Ovary (tissue), 10 donors: ENCODE measurements at places on chromosomes 16 and 17. TPM values are rescaled to one million over a fixed set of nuclear protein-coding genes. Genes with fewer than 3 reads are reported as not detected.

Gene SPAG9
- polyA plus RNA-seq = 28.8 TPM

DNA sequence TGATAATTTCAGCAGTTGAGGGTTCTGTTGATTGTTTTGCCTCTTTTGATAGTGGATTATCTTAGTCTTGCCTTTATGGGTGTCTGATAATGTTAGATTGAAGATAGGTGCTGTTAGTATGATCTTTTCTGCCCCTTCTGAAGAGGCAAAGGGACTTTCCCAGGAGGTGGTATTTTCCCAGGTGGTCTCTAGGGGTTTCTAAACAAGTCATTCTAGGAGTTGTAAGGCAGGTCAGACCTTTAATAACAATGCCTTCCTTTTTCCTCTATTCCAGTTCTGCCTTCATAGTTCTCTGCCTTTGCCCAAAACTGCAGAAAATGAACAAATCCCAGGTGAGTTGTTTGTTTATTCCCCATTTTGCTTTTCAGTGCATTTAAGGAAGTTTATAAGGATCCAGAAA, 4.3 kb downstream of the ZFP1 start:
- H3K4me1 ChIP-seq = no peaks in the 10 kb centered on the region
- H3K27ac ChIP-seq = no peak overlapping the region
- no peaks in the 10 kb centered on the region for H3K36me3 ChIP-seq

- H3K4me1 ChIP-seq = peaks cover under 1% of the 10 kb centered on the region
- H3K36me3 ChIP-seq = no peaks in the 10 kb centered on the region
- H3K27ac ChIP-seq = no peak overlapping the region
- no peak overlapping the region for H3K4me3 ChIP-seq
- peaks cover 5% of the 10 kb centered on the region for H3K27me3 ChIP-seq
These were observed 823 bp upstream of the NOTUM start for GRCh38 chr17:81961521-81962498.

Gene MAF
- 41.1 TPM for polyA plus RNA-seq

GRCh38 chr16:68592466-68593337, 52.4 kb upstream of the CDH3 start:
- DNase-seq = no peak
- no peaks in the 10 kb centered on the region for H3K36me3 ChIP-seq
- H3K27ac ChIP-seq = no peak overlapping the region
- no peak overlapping the region for H3K4me3 ChIP-seq
- no peaks in the 10 kb centered on the region for H3K4me1 ChIP-seq

GRCh38 chr17:10099051-10099571, 99.3 kb downstream of the GAS7 start:
- H3K27ac ChIP-seq = no peak overlapping the region
- H3K36me3 ChIP-seq = no peaks in the 10 kb centered on the region
- DNase-seq = peak; percentile 52
- no peaks in the 10 kb centered on the region for H3K27me3 ChIP-seq

Gene ENO3
- 5.0 TPM for polyA plus RNA-seq

DNA sequence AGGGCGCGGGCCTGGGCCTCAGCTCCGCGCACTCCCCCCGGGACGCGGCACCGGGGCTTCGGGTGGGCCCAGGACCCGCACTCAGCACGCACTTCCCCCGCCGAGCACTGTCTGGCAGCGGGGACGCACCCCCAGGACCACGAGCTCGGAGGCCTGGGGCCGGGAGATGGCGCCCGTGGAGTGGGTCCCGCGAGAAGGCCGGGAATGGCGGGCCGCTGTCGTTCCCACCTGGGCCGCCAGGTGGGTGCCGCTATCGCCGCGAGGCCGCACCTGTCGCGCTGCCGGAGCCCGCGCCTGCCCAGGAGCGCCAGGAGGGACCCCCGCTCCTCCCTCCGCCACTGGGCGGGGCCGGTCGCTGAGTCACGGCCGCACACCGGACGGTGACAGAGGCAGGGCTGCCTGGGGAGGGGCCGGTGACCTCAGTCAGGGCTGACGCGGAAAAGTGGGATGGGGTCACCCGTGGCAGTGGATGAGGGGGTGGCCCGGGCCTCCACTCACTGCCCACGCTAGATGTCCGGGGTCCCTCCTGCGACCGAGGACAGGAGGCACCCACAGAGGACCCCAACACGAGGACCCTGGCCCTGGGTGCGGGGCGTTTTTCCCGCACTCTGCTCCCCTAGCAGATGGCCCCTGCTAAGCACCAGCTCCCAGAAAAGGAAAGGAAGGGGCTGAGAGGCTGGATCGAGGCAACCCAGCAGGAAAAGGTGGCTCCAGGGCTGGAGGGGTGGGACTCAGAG, 6.9 kb upstream of the ACTG1 start:
- no peaks in the 10 kb centered on the region for H3K27me3 ChIP-seq
- peak overlapping the region; percentile 47 for H3K4me3 ChIP-seq
- DNase-seq = peak; percentile 49
- no peaks in the 10 kb centered on the region for H3K36me3 ChIP-seq
- H3K27ac ChIP-seq = no peak overlapping the region

Gene TP53TG3D
- polyA plus RNA-seq = 2.1 TPM

DNA sequence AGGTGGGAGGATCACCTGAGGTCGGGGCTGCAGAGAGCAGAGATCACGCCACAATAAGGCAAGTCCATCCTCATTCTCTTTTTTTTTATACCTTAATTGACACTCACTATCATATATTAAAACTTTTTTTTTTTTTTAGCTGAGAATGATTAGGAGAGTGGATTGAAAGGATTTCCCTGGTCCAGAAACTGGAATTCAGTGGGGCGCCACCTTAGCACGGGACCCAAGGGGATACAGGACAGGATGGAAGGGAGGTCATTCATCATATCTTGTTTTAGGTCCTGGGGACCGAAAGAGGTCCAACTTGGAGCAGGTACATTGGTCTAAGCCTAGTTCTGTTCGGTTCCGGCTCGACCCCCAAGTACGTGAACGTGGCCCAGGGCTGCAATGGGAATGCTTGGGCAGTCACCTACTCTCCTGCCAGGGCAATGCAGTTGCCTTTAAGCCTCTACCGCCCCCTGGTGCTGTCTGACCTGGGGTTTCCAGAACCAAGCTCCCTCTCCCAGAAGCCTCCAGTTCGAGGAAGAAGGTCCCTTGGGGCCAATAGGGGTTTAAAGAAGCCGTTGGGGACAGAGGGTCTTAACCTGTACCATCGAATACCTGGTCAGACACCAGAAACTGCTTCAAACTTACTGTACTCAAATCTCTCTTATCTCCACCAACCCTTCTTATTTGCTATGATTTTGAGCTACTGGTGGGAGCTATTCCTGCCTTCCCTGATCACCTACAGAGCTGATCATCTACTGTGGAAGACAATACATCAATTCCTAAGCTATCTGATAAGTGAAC, 19.9 kb upstream of the GPATCH8 start:
- no peaks in the 10 kb centered on the region for H3K4me1 ChIP-seq
- H3K27me3 ChIP-seq = no peaks in the 10 kb centered on the region

Gene CCDC102A
- 10.2 TPM for polyA plus RNA-seq

DNA sequence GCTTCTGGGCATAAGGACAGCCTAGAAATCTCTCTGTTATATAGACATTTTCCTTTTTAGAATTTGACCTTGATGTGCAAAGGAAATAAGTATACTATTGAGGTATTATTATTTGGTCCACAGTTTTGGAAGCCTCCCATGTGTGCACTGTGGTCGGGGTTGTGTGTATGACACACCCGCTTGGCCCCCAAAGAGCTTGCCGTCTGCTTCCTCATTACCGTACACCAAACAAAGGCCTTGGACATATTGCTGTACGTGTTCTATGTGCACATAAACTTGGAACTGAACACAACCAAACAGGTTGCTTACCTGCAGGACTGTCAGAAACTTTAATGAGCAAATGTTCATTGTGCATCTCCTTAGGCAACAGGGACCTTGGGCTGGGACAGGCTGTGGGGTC, 38.2 kb downstream of the METRNL start:
- H3K27ac ChIP-seq = no peak overlapping the region
- no peak for DNase-seq
- no peaks in the 10 kb centered on the region for H3K27me3 ChIP-seq
- H3K4me3 ChIP-seq = no peak overlapping the region
- peaks cover 5% of the 10 kb centered on the region for H3K4me1 ChIP-seq

- no peak for DNase-seq
- no peaks in the 10 kb centered on the region for H3K27me3 ChIP-seq
- H3K4me1 ChIP-seq = no peaks in the 10 kb centered on the region
- H3K27ac ChIP-seq = no peak overlapping the region
- H3K4me3 ChIP-seq = no peak overlapping the region
These were observed 112.7 kb downstream of the BRIP1 start for GRCh38 chr17:61750656-61751055.

DNA sequence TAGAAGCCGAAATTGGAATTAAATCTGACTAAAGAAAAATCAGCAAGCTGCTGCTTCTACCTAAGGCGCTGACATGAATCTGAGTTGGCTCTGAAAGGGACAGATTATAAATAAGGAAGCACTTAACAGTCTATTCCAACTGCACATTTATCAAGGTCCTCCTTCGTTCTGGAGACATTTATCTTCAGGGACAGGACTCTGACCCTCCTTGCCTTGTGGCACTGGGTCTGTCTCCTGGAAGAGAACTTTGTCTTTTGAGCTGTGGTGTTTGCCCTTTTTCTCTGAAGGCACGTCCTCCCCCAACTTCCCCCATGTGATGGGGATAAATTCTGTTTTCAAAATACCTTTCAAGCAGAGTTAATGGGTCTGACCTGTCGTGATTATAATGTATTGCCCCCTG, 47.0 kb upstream of the MARCHF10 start:
- DNase-seq = no peak
- no peak overlapping the region for H3K4me3 ChIP-seq
- no peaks in the 10 kb centered on the region for H3K36me3 ChIP-seq
- no peaks in the 10 kb centered on the region for H3K4me1 ChIP-seq
- no peak overlapping the region for H3K27ac ChIP-seq

GRCh38 chr16:52407778-52408177, 139.2 kb downstream of the TOX3 start:
- H3K27me3 ChIP-seq = no peaks in the 10 kb centered on the region
- H3K27ac ChIP-seq = no peak overlapping the region
- H3K4me3 ChIP-seq = no peak overlapping the region
- H3K36me3 ChIP-seq = no peaks in the 10 kb centered on the region

DNA sequence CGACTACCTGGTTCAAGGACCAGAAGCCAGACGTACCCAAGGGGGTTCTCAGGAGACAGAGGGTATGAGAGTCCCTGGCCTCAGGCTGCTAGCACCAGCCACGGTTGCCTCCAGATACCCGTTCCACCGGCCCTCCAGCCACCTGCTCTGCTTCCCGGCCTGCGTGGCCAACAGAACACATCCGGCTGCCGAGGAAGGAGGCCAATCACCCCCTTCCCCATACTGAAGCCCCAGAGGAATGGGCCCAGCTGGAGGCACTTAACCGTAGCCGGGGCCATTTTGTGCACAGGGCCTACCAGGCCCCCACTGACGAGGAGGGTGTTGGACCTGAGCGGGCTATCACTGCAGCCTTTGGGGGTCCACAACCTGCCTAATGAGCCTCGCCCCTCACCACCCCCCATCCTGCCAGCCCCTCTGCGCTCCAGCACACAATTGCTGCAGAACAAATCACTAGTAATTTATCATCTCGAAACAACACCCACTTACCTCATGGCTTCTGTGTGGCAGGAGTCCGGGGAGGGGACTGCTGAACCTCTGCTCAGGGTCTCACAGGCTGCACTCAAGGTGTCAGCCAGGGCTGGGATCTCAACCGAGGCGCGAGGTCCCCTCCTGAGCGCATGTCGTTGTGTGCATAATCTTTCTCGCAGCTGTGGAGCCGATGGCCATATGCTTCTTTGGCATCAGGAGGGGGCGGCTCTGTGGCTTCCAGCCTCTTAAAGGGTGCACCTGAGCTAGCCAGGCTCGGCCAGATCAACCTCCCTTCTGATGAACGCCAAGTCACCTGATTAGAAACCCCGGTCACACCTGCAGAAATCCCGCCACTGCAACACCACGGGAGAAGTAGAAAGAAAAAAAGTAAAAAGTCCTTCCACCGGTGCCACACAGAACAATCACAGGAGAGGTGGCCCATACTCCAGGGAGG, 10.1 kb upstream of the KREMEN2 start:
- no peak overlapping the region for H3K27ac ChIP-seq
- no peak overlapping the region for H3K4me3 ChIP-seq
- no peak for DNase-seq
- no peaks in the 10 kb centered on the region for H3K27me3 ChIP-seq
- no peaks in the 10 kb centered on the region for H3K36me3 ChIP-seq
- H3K4me1 ChIP-seq = no peaks in the 10 kb centered on the region

Gene PRSS27
- polyA plus RNA-seq = not detected

Gene GHDC
- polyA plus RNA-seq = 30.4 TPM

Gene ZFPM1
- 0.10 TPM for polyA plus RNA-seq

Gene PDILT
- polyA plus RNA-seq = not detected

Gene TBX4
- not detected for polyA plus RNA-seq

Gene CACNG3
- polyA plus RNA-seq = not detected

DNA sequence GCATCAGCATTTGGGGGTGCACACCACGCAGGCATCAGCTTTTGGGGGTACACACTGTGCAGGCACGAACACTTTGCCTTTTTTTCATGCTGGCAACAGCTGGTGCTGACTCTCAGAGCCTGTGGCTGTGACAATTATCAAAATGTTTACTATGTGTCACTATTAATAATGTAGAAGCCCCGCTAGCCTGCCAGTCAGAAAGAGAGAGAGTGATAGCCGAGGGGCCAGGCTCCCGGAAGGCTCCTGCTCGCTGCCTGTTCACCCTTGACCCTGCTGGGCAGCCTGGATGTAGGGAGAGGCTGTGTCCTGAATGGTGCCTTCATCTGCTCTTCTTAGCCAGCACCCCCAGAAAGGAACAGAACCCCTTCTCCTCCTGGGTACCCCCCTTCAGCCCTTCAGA, 61.9 kb downstream of the SDK2 start:
- no peak overlapping the region for H3K4me3 ChIP-seq
- no peaks in the 10 kb centered on the region for H3K4me1 ChIP-seq
- DNase-seq = no peak

GRCh38 chr17:4201226-4201625, 58.2 kb downstream of the CYB5D2 start:
- no peaks in the 10 kb centered on the region for H3K27me3 ChIP-seq
- H3K27ac ChIP-seq = no peak overlapping the region
- no peak overlapping the region for H3K4me3 ChIP-seq
- peaks cover 2% of the 10 kb centered on the region for H3K4me1 ChIP-seq
- no peaks in the 10 kb centered on the region for H3K36me3 ChIP-seq

DNA sequence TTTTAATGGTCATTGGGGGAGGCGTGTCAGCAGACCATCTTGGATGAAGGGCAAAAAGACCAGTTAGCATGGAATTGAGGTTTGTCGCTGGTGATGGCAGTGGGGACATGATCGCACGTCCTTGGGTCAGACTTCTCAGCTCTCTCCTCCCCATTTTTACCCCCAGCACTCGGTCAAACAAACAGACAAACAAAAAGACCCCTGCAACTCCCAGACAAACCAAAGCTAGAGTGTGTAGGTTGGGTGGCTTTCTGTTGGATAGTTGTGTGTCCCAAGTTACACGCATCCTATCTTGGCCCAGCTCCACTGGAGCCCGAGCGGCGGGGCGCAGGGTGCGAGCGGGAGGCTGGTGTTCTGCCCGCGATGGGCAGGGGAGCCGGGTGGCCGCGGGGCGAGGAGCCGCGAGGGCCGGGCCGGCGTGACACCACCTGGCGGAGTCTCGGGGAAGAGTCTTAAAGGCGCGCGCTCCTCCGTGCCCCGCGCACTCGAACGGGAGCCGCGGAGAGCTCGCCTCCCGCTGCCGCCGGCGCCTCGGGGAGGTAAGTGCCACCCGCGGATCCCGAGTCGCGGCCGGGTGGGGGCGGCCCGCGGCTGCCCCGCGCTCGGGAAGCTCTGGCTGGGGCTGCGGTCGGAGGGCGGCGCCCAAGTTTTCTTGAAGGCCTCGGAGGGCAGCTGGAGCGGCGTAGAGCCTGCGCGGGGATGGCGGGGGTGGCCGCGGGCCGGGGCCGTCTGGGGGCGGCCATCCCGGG, 18.5 kb upstream of the NTN1 start:
- H3K4me1 ChIP-seq = no peaks in the 10 kb centered on the region
- H3K27me3 ChIP-seq = no peaks in the 10 kb centered on the region
- peak overlapping the region; percentile 36 for H3K4me3 ChIP-seq
- no peak for DNase-seq

Gene JUP
- 59.3 TPM for polyA plus RNA-seq
